ENCODE measurements at places on chromosomes 3 and 15.

DNA sequence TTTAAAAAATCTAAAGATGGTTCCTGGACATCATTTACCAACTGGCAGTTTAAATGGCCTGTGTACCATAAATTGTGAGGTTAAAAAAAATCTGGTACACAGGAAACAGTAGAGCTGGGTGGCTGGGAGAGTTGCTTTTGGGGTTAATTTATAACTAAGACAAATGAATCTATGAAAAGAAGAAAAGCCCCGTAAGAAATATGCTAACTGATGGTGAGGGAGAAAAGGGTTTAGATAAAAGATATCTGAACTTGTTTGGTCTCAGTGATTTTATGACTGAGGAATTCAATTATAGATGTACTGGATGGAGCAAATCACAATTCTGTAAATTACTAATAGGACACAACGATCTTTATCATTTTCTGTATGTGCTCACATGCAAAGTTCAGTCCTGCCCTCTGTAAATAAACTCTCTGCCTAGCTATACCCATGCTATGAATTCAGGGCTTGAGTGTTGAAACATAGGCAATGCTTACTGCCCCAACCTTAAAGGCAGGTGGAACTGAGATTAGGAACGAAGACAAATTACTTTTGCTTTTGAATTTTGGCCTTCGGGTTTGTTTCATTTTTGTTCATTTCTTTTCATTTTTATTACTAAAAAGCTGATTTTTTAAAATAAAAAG lies 28.0 kb downstream of the PPARG start:
- DNase-seq = no peak

GRCh38 chr15:54979964-54980363 lies 216.8 kb downstream of the RSL24D1 start:
- DNase-seq = no peak

DNA sequence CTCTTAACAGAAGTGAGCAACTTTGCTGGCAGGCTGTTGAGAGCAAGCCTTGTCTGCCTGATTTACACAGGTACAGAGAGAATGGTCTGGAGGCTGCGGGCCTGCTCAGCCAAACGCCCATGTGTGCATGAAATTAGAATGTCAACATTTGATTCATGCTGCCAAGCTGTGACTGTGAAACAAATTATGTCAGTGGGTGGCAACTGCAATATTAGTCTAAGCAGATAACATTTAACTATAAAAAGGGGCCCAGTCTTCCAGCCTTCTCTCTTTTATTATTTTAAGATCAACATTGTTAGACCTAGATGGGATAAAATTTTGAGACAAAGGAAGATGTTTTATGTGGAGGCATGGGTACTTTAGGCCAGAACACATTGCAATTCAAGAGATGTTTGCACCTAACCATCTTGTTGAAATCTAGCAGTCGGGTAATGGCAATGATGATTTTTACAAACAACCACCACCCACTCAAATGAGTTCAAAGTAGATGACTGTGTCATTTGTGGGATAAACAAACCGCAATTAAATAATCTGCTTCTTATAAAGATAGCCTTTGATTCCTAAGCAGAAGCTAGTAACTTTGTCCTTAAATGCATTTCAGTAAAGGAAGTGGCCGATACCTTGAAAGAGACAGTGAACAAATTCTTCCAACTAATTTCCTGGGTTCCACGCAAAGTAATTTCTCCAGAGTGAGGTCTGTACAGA lies 70.2 kb downstream of the FOXB1 start:
- no peak for DNase-seq

DNA sequence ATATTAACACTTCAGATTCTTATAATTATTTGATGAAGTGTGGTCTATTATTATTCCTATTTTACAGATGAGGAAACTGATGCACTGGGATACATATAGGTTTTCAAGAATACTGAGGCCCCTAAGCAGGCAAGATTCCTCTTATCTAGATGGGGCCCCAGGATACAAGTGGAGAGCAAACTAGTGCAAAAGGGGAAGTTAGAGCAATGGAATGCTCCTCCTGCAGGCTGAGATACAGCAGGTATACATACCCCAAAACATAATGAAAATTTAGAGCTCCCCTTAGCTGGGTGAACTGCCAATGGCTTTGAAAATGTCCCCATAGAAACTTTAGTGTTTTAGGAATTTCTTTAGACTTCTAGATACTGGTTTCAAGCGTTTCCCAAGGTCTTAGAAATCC lies 247.1 kb downstream of the CHST2 start:
- DNase-seq = no peak

- DNase-seq = no peak
Observed at GRCh38 chr3:132448216-132448961, 31.1 kb downstream of the DNAJC13 start.

DNA sequence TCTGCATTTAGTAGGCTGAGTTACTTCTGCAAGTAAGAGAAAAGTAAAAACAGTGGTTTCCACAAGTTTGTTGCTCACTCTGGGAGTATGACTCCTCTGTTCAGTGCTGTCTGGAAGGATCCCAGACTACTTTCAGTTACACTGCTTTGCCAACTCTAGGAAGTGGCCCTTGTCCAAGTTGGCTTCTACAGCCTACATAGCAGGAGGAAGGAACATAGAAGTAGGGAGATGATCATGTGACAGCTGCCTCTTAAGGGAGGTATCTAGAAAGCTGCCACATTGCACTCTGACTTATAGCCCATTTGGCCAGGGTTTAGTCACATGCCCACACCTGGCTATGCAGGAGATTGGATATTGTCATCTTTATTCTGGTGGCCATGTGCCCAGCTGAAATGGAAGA lies 298.1 kb downstream of the NSUN3 start:
- no peak for DNase-seq

DNA sequence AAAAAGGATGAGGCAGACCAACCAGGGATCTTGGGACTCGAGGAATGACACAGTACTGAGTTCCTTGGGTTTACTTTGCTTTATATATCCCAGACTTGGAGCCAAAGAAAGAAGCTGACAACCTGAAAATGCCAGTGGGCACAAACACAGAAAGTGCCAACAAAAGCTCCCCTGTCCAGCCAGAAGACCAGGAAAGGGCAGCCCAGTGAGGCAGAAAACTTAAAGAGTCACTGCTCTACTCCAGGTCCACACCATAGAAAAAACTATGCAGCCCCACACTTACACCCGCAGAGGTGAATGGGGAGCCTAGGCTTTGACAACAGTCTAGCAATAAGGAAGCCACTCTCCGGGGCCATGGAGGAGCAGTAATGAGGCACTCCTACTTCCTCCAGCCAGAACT lies 80.3 kb downstream of the FLNB start:
- DNase-seq = no peak

DNA sequence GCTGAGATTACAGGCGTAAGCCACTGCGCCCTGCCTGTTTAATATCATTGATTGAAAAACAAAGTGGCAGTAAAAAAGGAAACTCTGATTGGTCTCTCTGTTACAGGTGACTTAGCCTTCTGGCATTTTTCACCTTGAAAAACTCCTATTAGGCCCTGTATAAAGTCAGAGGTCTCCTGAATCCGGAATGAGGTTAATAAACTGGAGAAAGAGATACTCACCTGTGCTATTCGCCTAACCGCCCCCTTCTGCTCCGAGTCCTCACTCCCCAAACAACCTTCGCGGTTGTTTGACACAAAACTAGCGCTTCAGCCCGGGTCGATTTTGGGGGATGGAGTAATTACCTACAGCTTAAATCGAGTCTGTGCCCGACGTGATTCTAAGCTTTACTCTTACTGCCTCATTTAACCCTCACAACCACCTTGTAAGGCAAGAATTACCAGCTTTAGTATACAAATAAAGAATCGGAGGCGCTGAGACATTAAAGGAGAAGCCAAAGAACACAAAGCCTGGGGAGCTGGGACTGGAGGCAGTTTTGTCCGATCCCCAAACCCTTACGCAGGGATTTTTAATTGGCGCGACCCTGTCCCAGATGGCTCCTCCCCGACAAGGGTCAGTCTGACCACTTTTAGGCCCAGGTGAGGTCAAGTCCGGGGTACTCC lies 441 bp downstream of the CEP70 start:
- DNase-seq = no peak

DNA sequence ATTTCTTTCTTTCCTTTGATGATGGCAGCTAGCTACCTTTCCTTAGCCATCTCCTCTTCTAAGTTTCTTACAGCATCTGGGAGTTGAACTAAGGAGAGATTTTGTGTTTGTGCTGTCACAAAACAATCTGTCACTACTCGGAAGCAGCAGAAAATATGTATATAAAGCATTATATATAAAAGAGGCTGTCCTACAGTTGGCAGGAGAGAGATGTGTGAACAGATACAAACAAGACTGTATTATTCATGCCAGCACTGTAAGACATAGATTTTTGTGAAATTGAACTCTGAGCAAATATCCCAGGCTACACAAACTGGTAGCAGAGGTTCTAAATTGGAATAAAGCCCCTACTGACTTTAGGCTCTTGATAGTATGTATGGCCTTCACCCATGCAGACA lies 577.5 kb upstream of the NECTIN3 start:
- DNase-seq = no peak

DNA sequence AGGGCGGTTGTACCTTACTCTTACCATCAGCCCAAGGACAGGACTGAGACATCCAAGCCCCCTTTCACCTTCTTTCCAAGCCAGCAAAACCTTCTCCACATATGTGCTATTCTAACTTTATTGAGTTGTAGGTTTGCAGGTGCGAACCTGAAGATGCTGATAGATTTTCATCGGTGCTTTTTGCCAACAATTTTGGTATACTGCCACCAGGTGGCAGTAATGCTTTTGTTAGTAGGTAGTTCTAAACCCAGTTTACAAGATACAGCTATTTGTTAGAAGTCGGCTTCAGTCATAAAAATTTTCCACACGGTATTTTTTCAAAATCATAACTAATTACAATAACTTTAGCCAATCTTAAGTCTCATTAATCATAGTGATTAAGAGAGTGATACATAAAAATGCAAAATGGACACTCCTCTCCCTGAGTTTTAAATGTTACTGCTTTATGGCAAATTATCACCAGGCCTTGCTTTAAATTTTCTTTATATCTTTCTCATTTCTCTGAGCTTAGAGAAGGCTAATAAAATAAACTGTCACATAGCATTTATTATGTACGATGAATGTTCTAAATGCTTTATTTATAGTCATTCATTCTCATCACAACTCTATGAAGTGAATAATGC lies 636 bp downstream of the TBC1D21 start:
- DNase-seq = no peak

- no peak for DNase-seq
Observed at GRCh38 chr15:42332331-42332730, 27.0 kb upstream of the CAPN3 start.

DNA sequence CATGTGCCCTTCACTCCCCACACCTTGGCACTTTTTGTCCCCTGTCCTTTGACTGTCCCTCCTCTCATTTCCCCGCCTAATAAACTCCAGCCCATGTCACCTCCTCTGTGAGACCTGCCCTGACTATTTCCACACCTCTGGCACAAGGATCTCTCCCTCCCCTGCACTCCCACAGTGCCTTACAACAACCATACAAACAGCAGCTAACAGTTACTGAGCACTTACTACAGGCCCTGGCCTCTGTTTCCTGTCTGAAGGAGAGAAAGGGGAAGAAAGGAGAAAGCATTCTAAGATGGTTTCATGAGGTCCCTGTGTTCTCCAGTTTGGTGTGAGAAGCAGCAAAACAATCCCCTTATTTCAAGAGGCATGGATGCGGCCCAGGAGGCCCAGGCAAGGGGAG lies 20.0 kb upstream of the TRH start:
- no peak for DNase-seq

GRCh38 chr15:42503825-42504224 lies 8.4 kb downstream of the SNAP23 start:
- no peak for DNase-seq

GRCh38 chr15:101239724-101240136 lies 12.1 kb downstream of the CHSY1 start:
- no peak for DNase-seq

- no peak for DNase-seq
Observed at GRCh38 chr3:23713641-23714040, 92.1 kb upstream of the UBE2E1 start.

GRCh38 chr15:84872009-84872910 lies 12.2 kb upstream of the SLC28A1 start:
- no peak for DNase-seq

- DNase-seq = no peak
Observed at GRCh38 chr15:57686657-57687056, 19.9 kb upstream of the POLR2M start.

DNA sequence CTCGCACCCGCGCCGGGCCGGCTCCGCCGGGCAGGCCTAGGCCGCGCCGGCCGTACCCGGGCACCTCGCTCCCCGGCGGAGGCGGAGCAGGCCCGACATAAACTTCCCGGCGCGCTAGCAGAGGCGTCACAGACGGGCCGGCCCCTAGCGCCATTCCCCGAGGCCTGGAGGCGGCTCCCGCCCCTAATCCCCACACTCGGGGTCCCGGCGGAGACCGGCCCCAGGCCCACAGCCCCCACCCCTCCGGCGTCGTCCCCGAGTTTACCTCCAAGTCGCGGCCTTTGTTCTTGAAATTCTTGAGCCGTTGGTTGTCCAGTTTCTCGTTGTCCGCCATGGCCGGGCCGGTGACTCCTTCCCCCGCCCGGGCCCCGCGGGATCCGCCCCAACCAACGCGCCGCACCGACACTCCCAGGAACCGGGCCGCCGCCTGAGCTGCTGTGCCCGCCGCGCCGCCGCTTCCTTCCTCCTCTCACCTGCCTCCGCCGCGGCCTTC lies 376 bp downstream of the KPNA4 start:
- DNase-seq = peak; percentile 42

- DNase-seq = no peak
Observed at GRCh38 chr15:23424111-23424904, 22.7 kb downstream of the GOLGA6L2 start.

DNA sequence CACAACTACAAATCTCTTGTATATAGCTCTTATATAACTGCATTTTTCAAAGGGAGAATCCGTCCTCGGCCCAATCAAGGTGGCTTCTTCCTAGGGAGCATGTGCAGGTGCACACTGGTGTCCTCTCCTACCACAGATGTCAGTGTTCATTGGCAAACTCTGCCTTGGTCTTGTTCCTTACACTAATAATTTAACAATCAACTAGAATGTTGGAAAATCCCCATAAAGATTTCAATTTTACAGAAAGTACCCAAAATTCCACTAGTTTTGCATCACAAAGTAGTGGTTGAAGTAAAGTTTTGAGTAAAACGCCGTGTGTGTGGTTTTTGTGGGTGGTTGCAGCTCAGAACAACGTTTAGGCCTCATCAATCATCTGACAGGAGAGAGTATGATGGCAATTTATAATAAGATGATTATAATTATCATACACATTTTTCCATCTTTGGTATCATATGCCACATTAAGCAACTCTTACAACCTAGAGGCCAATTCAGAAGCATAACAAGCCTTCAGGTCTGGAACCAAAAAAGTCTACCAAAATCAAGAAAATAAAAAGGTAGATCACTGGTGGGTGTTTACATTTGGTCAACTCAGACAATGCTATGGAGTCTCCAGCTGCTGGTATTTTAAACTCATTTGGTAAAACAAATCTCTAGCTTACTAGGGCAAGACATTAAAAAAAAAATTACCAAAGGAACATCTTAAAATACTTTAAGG lies 128.9 kb upstream of the BHLHE40 start:
- DNase-seq = no peak

- DNase-seq = no peak
Observed at GRCh38 chr3:102238362-102238761, 196.5 kb upstream of the ZPLD1 start.

DNA sequence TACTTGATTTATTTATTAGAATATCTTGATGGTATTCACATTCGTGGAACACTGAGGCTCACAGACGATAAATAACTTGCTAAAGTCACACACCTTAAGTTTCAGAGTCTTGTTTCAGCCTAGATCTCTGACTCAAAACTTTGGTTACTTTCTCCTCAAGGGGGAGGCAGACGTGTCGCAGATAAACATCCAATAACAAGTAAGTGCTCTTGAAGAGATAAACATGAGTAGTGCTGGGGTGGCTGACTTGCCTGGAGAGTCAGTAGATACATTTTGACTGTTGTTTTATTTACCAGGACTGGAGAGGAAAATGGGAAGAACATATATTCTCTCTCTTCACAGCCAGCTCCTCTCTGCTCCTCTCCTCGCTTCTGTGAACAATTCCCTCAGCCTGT lies 31.3 kb downstream of the FBXO45 start:
- no peak for DNase-seq
